Tongue (tissue), 3 donors: ENCODE measurements at places on chromosomes 2 and 18.
A peak's percentile ranks its signal among the peaks of the same experiment; 100 is the strongest.

- DNase-seq = peak; percentile 77
Measured at GRCh38 chr2:71156573-71156972, 26.1 kb downstream of the MPHOSPH10 start.

DNA sequence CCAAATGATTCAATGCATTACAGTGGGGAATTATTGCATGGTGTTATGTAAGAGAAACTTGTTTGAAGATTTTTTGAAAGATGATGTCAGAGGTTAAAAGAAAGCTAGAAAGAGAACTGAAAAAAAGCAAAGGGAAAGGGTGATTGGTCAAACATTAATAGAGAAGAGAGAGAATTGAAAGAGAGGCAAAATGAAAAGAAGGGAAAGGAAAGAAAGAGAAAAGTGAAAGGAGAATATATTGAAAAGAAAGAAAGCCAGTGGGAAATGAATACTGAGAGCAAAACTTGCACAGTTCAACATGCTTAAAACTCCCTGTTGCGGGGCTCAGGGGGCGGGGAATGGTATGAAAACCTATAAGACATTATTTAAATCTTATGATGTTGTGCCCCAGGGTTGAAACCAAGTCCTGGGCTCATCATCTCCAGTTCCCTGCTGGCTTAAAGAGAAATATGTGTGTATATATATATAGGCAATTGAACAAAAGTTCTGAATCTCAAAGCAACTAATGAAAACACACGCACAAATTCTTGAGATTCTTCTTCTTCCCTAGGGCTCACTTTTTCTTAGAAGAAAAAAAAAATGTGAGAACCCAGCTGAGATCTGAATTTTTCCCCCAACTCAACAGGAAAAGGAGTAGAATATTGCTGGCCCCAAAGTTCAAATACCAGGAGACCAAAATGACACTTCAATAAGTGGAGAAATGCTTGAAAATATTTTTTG, 2045.9 kb upstream of the CELF4 start:
- DNase-seq = no peak

DNA sequence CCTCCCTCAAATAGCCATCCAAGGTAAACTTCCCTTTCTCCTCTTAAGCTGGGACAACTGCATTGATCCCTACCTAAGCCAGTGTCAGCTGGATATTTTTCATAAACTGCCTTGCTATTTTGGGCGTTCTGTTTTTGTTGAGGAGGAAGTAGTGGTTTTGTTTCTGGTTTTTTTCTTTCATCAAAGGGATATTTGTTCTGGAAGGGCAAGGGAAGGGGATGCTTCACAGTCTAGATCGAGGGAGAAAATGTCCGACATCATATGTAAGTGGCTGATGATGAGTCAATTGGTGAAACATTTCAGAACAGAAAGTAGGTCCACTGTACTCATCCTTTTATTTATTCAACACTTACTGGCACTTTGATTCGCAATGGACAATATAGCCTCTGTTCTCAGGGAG, 31.0 kb downstream of the TANC1 start:
- DNase-seq = no peak

DNA sequence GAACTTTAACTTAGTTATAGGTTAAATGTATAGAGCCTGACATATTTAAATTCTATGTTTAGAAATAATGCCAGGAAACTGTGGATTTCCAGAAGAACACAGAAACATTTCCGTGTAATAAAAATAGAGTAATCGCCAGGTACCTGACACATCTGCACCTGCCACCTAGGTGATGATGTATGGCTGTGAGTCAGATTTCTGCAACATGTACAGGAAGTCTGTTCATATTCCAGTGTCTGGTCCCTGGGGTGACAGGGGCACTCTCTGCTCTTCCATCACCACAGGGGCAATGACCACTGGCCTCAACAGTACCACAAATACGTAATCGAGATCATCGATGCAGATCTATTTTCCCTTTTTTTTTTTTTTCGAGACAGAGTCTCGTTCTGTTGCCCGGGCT, 101.1 kb upstream of the LPIN2 start:
- DNase-seq = no peak

DNA sequence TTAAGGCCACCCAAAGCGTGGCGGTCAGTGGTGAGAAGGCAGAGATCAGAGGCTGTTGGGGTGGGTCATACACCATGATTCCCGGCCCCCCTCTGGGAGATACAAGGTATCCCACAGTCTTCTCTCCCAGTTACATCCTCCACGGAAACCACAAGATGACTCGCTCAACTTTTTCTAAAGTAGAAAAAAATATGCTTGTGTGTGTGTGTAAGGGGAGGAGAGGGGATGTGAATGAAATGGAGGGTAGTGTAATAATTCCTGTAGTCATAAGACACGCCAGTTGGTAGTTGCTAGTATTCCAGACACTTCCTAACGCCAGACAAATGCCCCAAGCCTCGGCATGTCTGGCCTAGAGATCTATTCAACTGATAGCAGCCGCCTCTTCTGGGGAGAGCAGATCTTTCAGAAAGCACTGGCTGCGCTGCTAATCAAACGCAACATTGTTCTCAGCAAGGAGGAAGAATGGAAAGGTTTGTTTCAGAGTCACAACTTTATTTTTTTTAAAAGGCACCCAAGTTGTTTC, 143.5 kb downstream of the TGIF1 start:
- DNase-seq = no peak
